ENCODE measurements at places on chromosomes 11 and 22. TPM values are rescaled to one million over a fixed set of nuclear protein-coding genes. Genes with fewer than 3 reads are reported as not detected.

FHIP1B gene
- total RNA-seq = 43.4 TPM

DEFB131B gene
- not detected for total RNA-seq

KDM4D gene
- 0.89 TPM for total RNA-seq

MS4A12 gene
- total RNA-seq = not detected

LINC01488 gene
- not detected for total RNA-seq

PKP3 gene
- total RNA-seq = 15.7 TPM

- H3K27ac ChIP-seq = no peak overlapping the region
- no peaks in the 10 kb centered on the region for H3K27me3 ChIP-seq
- H3K4me1 ChIP-seq = no peaks in the 10 kb centered on the region
- DNase-seq = no peak
- no peak overlapping the region for H3K4me3 ChIP-seq
- no peaks in the 10 kb centered on the region for H3K36me3 ChIP-seq
Observed at GRCh38 chr11:8934742-8935488, 2.2 kb upstream of the C11orf16 start.

- H3K27ac ChIP-seq = no peak overlapping the region
- peaks cover 24% of the 10 kb centered on the region for H3K36me3 ChIP-seq
- no peak for DNase-seq
- no peaks in the 10 kb centered on the region for H3K27me3 ChIP-seq
- H3K4me1 ChIP-seq = peaks cover 3% of the 10 kb centered on the region
Observed at GRCh38 chr22:50702261-50702671, 29.6 kb downstream of the SHANK3 start.

- no peak overlapping the region for H3K27ac ChIP-seq
- DNase-seq = no peak
- no peaks in the 10 kb centered on the region for H3K27me3 ChIP-seq
- peaks cover 9% of the 10 kb centered on the region for H3K36me3 ChIP-seq
Observed at GRCh38 chr22:44131412-44131811, 49.3 kb upstream of the PARVG start.

- no peak for DNase-seq
- H3K36me3 ChIP-seq = peaks cover 33% of the 10 kb centered on the region
- H3K27me3 ChIP-seq = no peaks in the 10 kb centered on the region
Observed at GRCh38 chr22:23704829-23705228, 14.0 kb downstream of the RGL4 start.

DNA sequence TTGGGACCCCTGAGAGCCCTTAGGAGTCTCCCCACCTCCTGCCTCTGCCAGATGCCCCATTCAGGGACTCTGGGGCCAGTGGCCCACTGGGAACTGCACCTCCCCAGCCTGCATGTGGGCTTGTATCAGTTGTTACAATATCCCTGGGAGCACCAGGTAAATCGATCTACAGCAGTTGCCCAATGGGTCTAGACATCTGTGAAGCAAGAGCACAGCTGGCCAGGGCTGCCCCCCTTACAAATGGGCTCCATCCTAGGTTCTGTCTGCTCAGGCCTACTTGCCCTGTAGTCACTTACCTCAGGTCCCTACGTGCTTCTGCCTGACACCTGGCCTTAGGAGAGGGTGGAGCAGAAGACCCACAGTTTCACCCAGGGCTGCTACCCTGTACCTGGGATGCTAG lies 62.7 kb downstream of the HIRA start:
- H3K27ac ChIP-seq = no peak overlapping the region
- peak overlapping the region; percentile 16 for H3K4me3 ChIP-seq
- no peaks in the 10 kb centered on the region for H3K36me3 ChIP-seq
- H3K27me3 ChIP-seq = no peaks in the 10 kb centered on the region

- H3K27ac ChIP-seq = no peak overlapping the region
- no peaks in the 10 kb centered on the region for H3K27me3 ChIP-seq
- no peak overlapping the region for H3K4me3 ChIP-seq
- no peaks in the 10 kb centered on the region for H3K36me3 ChIP-seq
- no peaks in the 10 kb centered on the region for H3K4me1 ChIP-seq
Observed at GRCh38 chr22:32020117-32020516, 22.9 kb upstream of the SLC5A1 start.

- H3K27ac ChIP-seq = no peak overlapping the region
- H3K4me1 ChIP-seq = peaks cover 3% of the 10 kb centered on the region
- no peaks in the 10 kb centered on the region for H3K36me3 ChIP-seq
- DNase-seq = peak; percentile 44
- no peaks in the 10 kb centered on the region for H3K27me3 ChIP-seq
Observed at GRCh38 chr11:131888230-131888855, 517.9 kb downstream of the NTM start.

DNA sequence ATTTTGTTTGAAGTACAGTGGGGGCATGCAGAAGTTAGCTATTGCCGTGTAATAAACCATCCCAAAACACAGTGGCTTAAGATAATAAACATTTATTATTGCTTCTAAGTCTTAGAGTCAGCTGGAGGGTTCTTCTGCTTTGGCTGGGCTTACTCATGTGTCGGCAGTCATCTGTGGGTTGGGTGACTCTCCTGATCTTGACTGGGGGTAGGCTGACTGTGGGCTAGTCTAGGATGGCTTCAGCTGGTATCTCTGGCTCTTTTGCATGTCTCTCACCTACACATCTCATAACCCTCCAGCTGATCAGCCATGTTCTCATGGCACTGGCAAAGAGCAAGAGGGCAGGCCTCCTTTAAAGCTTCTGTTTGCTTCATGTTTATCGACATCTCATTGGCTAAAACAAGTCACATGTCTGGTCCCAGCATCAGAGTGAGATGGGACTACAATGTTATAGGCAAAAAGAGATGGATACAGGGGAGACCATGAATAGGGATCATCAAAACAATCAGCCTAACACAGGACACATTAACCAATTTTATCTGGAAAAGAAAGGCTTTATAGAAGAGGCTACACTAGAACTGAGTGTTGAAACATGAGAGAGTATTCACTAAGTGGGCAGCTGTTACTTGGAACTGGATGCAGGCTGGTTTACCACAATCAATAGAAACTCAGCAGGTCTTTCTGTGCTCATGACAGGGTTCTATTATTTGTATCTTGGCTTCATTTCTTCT lies 5.1 kb downstream of the LRRC51 start:
- DNase-seq = no peak
- peaks cover 4% of the 10 kb centered on the region for H3K4me1 ChIP-seq
- no peak overlapping the region for H3K27ac ChIP-seq
- H3K36me3 ChIP-seq = peaks cover 2% of the 10 kb centered on the region
- no peaks in the 10 kb centered on the region for H3K27me3 ChIP-seq
- H3K4me3 ChIP-seq = no peak overlapping the region

DNA sequence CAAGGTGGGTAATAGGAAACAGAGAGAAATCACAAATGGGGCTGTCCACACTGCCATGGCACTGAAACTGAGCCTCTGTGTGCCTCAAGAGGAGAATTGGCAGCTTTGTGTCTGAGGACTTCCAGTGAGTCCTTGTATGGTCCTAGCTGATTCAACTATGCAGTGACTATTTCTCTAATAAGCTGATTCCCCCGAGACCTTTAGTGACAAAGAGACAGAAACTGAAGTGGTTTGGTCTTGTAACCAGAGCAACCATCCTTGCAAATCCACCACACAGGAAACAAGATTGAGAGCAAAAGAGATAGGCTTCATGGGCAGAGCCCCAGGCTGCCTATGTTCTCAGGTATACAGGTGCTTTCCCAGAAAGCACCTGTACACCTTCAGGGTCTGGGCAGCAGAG lies 1038.5 kb downstream of the NTM start:
- H3K36me3 ChIP-seq = no peaks in the 10 kb centered on the region
- no peak overlapping the region for H3K4me3 ChIP-seq
- H3K27ac ChIP-seq = no peak overlapping the region
- H3K27me3 ChIP-seq = no peaks in the 10 kb centered on the region
- DNase-seq = no peak

GRCh38 chr11:597166-597725 lies 18.5 kb downstream of the IRF7 start:
- H3K4me1 ChIP-seq = no peaks in the 10 kb centered on the region
- no peak overlapping the region for H3K27ac ChIP-seq
- peaks cover 5% of the 10 kb centered on the region for H3K36me3 ChIP-seq
- H3K27me3 ChIP-seq = no peaks in the 10 kb centered on the region
- H3K4me3 ChIP-seq = no peak overlapping the region
- no peak for DNase-seq

- no peak for DNase-seq
- H3K27me3 ChIP-seq = no peaks in the 10 kb centered on the region
- no peak overlapping the region for H3K4me3 ChIP-seq
- no peaks in the 10 kb centered on the region for H3K4me1 ChIP-seq
- no peak overlapping the region for H3K27ac ChIP-seq
Observed at GRCh38 chr22:17013396-17014100, 5.5 kb upstream of the GAB4 start.

DNA sequence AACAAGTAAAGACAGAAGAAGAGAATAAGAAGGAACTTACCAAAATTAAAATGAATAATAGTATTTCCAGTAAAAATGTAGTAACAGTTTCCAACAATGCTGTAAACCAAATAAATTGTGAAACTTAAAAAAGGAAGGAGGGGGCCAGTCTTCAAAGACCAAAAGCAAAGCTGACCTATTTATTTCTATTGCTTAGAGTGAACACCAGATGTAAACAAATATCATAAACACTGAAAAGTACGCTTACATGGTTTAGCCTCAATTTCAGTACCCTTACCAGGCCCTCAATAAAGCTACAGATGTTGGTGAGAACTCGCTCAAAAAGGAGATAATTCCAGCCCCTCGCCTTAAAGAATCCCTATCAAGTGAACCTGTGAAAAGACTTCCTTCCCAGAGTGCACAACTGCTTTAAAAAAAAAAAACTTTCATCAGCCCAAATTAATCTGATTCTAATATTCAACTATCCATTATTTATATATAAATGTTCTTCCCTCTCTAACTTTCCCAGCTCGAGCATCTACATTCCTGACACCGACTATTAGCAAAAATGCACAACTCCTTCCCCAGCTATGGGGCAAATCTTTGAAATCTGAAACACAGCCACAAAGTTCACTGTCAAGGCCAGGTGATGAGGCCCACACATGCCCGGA lies 2.4 kb downstream of the PHF21A start:
- peak; percentile 57 for DNase-seq

DNA sequence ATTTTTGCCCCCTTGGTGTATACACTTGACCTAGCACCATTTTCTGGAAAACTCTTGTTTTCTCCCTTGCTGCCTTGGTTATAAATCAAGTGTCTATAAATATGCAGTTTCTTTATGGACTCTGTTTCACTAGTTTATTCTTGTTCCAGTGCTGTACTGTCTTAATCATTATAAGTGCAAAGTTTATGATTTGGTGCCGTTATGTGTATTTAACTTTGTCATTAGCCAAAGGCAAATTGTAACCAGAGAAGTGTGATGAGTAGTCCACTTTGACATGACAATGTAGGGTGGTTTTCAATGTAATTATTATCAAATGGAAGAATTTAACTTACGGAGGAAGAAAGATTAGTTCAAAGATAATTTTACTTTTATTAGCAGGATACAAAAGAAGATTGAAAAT lies 40.3 kb downstream of the SPECC1L start:
- peaks cover 55% of the 10 kb centered on the region for H3K36me3 ChIP-seq
- DNase-seq = no peak
- H3K27ac ChIP-seq = no peak overlapping the region
- H3K27me3 ChIP-seq = no peaks in the 10 kb centered on the region
- peaks cover 10% of the 10 kb centered on the region for H3K4me1 ChIP-seq

- no peaks in the 10 kb centered on the region for H3K27me3 ChIP-seq
- no peak overlapping the region for H3K27ac ChIP-seq
- peaks cover 36% of the 10 kb centered on the region for H3K36me3 ChIP-seq
- DNase-seq = no peak
- H3K4me1 ChIP-seq = no peaks in the 10 kb centered on the region
- H3K4me3 ChIP-seq = no peak overlapping the region
Observed at GRCh38 chr11:118749429-118749828, 41.5 kb downstream of the DDX6 start.

GRCh38 chr11:9762531-9762930 lies 98.7 kb downstream of the SWAP70 start:
- no peak overlapping the region for H3K4me3 ChIP-seq
- H3K36me3 ChIP-seq = no peaks in the 10 kb centered on the region
- peaks cover 39% of the 10 kb centered on the region for H3K4me1 ChIP-seq
- DNase-seq = no peak

GRCh38 chr11:65559535-65559934 lies 1.4 kb upstream of the LTBP3 start:
- peaks cover 48% of the 10 kb centered on the region for H3K4me1 ChIP-seq
- H3K27ac ChIP-seq = peak overlapping the region; percentile 66
- no peak for DNase-seq
- peaks cover 2% of the 10 kb centered on the region for H3K36me3 ChIP-seq
- H3K4me3 ChIP-seq = no peak overlapping the region

DNA sequence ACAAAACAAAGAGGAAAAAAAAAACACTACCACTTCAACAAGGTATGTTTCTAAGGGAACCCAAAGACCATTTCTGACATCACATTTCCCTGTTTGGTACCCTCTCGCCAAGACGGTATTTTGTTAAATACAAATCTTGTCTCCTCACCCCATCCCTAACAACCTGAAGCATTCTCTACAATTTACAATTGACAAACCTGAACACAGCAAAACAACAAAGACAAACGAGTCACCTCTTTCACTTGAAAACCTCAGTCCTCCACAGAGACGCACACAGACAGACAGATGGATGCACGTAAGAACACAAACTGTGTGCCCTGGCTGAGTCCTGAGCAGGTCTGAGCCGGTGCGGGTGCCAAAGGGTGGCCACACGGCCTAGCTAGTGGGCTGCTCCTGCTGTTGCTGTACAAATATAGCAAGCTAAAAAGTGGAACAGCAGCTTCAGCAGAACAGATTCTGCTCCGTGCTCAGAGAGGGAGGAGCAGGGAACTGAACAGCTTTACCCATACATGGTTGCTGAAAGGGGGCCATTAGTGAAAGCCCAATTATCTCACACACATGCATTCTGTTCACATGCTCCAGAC lies 28.5 kb downstream of the CELF1 start:
- no peaks in the 10 kb centered on the region for H3K27me3 ChIP-seq
- H3K4me3 ChIP-seq = no peak overlapping the region
- peak overlapping the region; percentile 76 for H3K27ac ChIP-seq
- H3K36me3 ChIP-seq = no peaks in the 10 kb centered on the region
- peaks cover 15% of the 10 kb centered on the region for H3K4me1 ChIP-seq

DNA sequence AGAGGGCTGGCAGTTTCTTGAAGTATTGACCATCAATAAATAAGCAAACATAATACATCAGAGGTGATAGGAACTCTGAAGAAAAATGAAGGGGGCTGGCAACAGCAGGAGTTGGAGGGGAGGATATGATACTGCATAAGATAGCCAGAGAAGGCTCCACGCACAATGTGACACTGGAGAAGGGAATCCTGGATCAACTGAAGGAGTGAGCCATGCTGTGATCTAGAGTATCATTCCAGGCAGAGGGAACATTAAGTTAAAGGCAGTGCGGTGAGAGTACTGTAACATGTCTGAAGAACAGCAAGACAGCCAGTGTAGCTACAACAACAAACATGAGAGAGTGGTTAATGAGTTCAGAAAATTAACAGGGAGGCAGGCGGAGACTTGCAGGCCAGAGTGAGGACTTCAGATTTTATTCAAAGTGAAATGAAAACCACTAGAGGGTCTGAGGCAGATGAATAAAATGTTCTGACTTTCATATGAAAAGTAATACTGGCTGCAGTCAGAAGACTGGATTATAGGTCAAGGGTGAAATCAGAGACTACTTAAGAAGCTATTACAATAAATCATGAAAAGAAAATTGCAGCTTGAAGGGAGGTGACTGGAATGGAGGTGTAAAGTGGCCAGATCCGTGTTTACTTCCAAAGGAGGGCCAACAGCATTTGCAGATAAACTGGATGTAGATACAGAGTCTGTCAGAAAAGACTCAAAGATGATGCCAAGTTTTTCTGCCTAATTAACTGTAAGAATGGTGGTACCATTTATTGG lies 49.4 kb downstream of the RRAS2 start:
- H3K4me1 ChIP-seq = peaks cover 10% of the 10 kb centered on the region
- no peaks in the 10 kb centered on the region for H3K27me3 ChIP-seq
- H3K4me3 ChIP-seq = no peak overlapping the region
- no peak for DNase-seq
- H3K27ac ChIP-seq = no peak overlapping the region
